HEK293T (cell line): ENCODE measurements at places on chromosomes 7 and 10.

- DNase-seq, result no peak
Measured at GRCh38 chr7:30846378-30846777, 65.3 kb upstream of the AQP1 start.

DNA sequence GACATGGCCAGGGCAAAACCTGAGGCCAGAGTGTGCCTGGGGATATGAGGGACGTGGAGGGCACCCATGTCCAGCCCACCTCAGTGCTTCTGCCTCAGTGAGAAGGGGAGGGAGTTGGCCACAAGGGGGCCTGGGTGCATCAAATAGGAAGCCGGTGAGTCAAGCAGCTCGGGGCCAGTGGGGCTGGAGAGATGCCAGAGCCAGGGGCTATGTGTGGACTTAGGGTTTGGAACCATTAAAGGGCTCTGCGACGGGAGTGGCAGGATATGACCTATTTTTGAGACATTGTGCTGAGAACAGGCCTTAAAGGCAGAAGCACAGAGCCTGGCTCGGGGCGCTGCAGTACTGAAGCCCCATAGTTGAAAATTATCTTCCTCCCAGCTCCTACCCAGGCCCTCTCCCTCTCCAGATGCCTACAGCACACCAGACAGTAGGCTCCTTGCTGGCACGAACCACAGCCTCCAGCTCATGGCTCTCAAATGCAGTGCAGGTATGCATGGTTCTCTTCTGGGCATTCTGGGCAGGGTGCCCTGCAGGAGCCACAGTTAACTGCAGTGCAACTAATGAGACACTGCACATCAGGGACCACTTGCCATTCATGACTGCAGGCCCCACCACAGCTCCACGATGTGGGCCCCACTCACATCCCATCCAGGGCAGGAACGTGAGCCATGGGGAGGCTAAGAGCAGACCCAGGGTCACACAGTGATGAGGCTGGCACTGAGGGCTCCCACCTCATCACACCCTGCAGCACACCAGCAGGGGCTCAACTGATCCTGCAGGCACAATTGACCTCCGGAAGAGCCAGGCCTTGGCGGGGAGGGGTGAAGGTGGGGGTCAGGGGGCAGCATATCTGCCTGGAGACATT is 7.2 kb upstream of the PGAM2 start:
- peak; percentile 73 for DNase-seq

DNA sequence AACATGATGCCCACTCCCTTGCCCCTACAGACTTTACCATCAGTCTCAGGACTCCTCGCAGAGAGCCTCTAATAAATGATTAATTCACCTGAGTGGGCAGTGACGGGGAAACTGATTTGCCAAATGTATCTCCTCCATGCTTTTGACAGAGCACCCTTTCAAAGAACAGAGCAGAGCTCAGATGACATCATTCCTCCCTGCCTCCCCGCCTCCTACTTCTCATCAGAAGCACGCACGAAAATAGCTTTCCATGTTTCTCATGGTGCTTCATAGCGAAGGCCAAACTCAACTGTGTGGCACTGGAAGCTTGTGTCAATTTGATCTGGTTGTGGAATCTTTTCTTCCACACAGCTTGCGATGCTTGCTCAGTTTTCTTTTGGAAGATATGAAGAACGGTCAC is 442.5 kb downstream of the RPS24 start:
- DNase-seq, result no peak

GRCh38 chr7:106520962-106521514 is 139.9 kb downstream of the CCDC71L start:
- no peak for DNase-seq

DNA sequence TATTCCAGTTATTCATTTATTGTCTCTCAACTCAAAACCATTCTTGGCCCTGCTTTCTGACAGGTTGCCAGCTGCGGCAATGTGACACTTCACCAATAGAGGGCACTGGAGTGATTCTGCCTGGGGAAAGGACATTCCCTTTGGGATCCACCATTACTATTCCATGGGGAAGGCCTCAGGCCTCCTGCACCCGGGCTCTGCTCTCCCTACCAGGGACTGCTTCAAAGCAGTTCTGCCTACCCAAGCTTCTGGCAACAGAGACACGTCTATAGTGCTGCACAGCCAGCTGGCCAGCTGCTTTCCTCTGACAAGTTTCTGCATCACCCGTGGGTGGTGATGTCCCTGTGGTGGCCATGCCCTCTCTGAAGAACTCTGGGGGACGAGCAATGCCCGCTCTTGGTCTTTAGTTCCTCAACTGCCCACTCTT is 163.8 kb downstream of the ELMO1 start:
- DNase-seq, result peak; percentile 70
